GM13976 (cell line): ENCODE measurements at places on chromosomes 16 and 17.

DNA sequence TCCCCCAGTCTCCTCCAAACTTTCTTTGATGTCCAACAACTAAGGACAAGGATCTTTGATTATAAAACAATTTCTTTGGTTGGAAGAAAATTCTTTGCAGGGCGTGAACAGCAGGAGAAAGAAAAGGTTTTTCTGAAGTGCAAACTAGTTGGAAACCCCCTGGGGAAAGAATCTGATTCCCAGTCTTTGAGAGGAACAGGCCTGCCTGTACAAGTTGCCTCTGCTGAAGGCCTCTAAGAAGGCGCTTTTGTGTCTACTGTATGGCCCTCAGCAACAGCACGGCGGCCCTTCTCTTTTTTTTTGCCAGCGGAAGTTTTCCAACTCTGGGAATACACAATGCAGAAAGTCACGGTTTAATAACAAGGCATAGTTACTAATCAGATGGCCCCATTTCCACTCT is 14.0 kb downstream of the RNF43 start:
- no peak for DNase-seq

- no peak for DNase-seq
Measured at GRCh38 chr16:19411298-19411697, 6.4 kb upstream of the TMC5 start.

DNA sequence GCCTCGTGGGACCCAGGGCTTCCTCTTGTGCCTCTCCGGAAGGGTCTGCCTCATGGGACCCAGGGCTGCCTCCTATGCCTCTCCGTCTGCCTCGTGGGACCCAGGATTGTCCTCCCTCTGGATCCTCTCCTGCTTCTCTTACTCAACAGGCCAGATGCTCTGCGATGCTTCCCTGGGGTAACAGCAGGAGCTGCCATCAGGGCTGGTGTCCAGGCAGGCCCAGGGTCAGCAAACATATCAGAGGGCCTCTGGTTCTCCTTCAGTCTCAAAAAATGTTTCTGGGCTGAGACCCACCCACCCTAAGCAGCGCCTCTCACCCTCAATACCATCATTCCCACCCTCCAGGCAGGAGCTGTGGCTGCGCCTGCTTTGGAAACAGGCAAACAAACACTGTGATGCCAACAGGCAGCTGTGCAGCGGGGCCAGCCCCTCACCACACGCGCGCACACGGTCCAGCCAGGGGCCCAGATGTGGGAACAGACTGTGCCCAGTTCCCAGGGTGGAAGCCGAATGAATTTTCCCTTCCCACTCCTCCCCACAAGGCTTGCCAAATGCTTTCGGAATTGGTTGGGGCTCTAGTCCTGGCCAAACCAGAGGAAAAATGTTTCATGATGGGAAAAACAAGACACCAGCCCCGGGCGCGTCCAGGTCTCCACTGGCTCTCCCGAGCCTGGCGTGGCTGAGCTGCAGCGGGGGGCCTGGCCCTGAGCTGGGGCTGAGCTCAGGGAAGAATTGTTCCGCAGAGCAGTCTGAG is 11.3 kb downstream of the TIMM22 start:
- no peak for DNase-seq

GRCh38 chr17:69480245-69480644 is 65.7 kb downstream of the MAP2K6 start:
- DNase-seq = no peak

GRCh38 chr17:2111691-2112090 is 56.8 kb downstream of the HIC1 start:
- DNase-seq = no peak
